ENCODE measurements at places on chromosomes 12 and 14.

DNA sequence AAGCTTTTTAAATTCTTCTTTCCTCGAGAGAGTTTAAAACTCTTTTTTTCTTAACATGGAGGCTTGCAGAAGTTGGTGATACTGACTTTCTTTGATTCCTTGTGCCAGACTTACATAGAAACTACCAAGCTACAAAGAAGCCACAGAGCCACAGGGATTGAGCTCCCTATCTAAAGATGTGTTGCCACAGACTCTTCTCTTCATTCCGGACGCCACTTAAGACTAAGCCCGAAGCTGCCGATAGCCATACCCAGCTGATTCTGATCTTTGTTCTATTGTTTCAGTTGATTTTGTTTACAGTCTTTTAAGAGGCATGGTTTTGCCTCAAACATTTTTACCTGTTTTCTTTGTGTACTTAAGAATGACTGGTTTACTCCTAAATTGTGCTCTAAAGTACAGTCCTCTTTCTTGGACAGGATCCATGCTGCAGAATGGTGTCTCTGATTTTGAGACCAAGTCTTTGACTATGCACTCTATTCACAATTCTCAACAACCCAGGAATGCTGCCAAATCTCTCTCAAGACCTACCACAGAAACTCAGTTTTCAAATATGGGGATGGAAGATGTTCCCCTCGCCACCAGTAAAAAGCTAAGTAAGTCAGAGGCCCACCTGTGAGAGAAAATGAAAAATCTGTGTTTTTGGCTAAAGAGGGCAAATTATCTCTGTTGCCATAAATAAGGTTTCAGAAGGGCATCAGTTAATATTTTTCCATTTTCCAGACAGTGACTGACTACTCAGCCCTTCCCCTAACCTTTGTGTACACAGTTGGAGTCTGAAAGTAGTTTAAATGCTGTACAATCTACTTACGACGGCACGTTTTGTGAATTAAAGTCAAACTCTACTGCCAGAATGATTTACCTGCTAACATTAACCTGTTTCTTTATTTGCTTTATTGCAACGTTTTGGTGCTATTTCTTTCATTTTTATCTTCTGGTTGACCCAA lies 42.1 kb upstream of the KCNH3 start:
- DNase-seq, result no peak

DNA sequence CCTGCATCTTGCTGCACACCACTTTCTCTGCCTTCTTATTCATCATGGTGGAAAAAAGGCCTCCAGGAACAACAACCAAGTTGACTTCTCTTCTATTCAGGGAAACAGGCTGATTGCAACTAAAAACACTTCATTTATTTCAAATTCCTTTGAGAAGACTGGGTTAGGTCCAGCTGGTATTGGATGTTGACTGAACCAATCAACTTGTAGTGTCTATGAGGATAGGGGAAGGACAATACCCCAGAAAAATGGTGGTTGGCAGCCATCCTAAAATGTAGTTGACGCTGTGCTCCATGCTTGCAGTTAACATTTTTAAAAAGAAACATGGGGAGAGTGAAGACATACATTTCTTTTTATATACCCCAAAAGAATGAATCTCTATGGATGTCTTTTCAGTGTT lies 34.4 kb upstream of the CRADD start:
- DNase-seq, result no peak

DNA sequence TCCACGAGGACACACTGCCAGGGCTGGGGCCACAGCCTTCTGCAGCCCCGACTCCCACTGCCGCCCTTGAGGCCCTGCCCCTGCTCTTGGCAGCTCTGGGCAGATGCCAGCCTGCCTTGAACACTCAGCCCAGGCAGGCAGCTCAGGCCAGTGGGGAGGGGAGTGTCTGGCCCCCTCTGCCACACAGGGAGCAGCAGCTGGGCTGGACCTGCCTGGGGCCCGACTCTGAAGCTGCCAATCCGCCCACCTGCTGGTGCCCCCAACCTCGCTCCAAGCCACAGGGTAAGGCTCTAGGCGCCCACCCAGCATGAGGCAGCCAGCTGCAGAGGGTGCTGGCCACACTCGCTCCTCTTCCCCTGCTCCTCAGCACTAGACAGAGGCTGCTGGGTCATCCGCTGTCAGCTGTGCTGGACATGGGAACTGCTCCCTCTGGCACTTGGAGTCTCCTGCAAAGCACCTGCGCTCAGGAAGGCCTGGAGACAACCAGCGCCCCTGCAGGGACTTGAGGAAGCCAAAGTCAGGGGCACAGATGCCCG lies 24.6 kb upstream of the NUDT14 start:
- DNase-seq, result peak; percentile 44

DNA sequence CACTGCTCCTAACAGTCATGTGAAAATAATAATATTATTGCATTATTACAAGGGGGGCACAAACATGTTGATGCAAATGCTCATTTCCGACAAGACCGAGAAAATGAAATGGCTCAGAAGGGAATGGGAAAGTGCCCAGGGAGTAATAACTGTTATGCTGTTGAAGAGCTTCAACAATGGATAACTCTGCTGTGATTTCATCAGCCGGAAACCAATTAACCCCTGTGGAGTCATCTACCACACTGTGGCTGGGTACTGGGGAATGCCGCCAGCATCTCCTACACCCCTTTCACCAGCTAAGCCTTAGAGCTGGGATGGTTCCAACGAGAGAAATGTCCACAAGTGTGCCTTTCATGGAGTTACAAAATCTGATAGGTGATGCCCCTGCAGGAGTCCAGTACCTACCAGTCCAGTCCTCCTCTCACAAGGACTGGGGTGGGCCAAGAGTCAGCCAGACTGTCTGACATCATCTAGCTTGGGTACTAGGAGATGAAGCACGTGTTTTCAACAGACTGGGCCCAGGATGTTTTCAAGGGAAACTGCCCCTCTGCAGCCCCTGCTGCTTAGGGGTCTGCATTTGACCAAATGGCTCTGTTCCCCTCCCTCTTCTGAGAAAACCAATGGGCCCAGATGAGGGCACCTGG lies 509.3 kb upstream of the CCDC196 start:
- DNase-seq, result no peak

DNA sequence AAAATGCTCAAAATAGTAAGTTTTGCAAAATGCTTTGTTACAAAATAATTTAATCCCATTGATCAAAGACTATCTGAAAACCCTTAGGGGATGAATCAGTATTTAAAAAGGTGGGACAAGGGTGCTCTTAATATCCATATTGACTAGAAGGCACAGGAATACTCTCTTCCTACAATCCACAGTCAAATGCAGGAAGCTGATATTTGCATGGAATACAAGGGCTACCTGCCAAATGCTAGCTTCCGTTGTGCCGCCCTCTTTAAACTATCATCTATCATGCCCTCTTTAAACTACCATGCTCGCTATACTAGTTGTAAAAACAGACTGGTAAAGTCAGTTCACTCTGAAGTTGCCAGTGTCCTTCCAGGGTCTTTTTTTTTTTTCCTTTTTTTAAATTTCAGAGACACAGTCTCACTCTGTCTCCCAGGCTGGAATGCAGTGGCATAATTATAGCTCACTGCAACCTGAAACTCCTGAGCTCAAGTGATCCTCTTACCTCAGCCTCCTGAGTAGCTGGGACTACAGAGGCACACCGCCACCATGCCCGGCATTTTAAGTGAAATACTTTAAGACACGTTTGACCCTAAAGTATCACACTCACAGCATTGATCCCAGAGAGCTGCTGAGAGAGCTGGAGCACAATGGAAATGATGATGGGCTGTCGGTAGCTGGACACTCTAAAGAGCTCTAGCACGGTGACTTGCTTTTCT lies 6.7 kb downstream of the SLC2A3 start:
- no peak for DNase-seq

DNA sequence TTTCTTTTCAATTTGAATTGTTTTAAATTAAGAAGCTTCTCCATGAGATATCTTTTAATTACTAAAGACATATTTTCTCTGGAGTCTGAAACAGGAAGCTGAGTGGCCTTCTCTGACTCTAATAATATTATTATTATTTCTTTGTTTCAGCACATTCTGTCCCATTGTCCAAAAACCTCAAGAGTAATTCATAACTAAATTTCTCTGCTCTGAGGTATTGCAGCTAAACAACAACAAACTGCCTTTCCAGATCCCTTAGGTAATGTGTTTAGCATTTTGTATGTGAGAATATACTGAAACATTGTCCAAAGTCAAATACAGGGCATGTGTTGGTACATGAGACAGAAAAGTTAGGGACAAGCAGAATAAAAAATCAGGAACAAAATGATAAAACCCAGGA lies 199.0 kb upstream of the FAR2 start:
- no peak for DNase-seq

DNA sequence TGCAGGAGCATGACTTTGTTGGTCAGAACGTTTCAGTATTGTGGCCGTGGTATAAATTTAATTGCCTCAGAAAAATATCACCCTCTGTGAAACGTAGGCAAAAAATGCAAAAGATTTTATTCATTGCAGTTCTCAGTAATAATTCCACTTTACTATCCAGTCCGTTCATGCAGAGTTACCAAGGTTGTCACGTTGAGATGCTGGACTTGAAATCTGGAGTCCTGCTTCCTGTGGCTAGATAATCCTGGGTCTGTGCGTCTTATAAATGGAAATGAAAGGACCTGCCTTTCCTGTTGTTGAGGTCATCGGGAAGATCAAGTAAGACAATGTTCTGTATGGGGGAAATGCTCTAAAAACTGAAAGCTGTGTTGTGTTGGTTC lies 1.3 kb upstream of the AVPR1A start:
- no peak for DNase-seq

DNA sequence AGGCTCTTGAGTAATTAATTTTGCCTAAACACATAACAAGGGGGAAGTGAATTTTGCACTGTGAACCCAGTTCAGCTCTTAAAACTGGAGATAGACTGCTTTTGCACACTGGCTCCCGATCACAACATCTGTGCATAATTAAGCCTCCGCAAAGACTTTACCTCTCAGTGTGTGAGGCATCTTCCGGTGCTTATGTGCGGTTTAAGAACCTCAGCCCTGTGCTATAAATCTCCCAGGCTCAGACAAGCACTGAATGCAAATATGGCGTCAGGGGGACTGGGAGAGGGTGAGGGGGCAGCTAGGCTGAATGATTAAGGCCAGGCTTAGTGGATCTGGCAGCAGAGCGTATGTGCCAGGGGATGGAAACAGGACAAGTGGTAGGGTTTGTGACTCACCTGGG lies 103.3 kb downstream of the ADCK1 start:
- peak; percentile 35 for DNase-seq

GRCh38 chr14:23153851-23154796 lies 29.3 kb downstream of the SLC7A8 start:
- peak; percentile 96 for DNase-seq

GRCh38 chr12:24972078-24972477 lies 23.2 kb upstream of the BCAT1 start:
- no peak for DNase-seq

DNA sequence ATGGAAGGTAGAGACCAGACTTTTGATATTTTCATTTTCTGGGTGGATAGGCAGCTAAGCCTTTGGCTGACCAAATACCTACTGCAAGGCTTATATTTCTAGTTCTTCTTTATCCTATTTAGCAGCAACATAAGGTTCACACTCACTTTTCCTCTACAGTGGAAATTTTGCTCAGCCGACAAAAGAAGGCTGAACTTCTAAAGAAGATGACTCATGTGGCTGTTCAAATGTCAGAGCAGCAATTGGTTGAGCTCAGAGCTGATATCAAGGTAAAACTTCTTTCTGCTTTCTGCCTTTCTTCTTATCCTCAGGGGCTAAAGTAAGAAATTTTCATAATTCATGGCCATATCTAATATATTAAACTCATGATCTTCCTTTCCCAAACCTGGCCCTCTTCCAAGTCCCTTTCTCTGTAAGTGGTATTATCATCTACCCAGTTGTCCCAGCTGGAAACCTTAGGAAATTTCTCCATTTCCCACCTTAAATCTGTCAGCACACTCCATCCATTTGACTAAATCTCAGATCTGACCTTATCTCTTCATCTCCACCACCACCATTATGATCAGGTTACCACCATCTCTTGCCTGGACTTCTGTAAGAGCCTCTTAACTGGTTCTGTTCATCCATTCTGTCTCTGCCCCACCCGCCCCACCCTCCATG lies 19.8 kb upstream of the KCNH3 start:
- DNase-seq, result peak; percentile 71

- no peak for DNase-seq
Observed at GRCh38 chr12:13602172-13602571, 379.2 kb downstream of the GRIN2B start.

DNA sequence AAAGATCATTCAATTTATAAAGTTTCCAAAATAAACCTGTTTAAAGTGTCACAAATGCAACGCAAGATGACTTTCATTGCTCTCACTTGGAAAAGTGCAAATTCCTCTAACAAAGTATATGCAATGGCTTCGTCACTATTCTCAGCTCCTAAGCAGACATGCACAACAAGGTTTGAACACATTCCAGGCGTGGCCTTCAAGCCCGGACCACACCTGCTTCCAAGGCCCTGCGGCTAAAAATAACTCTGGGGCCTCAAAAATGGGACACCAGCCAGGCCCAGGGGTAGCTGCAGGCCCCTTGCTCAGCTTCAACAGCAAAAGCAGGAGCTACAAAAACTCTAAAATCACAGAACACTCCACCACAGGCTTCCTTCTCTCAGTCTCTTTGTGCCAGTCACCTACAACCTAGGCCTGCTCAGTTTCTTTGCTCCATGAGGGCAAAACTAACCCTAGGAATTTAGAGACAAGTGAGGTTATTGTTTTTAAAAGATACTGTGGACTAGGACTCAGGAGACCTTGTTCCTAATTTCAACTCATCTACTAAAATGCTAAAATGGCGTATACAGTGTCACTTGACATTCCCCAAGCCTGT lies 29.3 kb downstream of the DUSP16 start:
- DNase-seq, result no peak

GRCh38 chr12:18141048-18141982 lies 51.3 kb upstream of the RERGL start:
- peak; percentile 66 for DNase-seq

- DNase-seq, result no peak
Observed at GRCh38 chr14:85293612-85294234, 236.2 kb upstream of the FLRT2 start.

DNA sequence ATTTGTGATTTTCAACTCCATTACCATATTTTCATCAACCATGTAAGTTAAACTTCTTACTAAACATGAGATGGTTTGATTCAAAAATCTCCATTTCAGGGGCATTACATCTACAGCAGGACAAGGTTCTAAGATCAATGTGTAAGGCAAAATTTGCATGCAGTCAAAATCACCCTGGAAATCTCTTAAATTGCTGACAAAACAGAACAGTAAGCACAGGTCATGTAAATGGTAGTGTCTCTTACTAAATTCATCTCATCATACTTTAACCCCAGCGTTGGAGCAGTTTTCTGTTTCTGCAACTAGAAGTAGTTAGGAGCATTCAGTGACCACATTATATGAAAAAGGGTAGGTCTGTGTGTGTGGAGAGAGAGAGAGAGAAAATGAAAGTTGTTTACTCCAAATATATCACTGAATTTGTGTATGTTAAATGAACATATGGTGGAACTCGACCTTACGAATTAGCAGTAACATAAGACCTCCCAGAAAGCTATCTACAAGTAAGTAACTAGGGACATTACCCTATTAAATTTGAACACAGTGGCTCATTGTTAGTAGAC lies 227.5 kb downstream of the SSPN start:
- no peak for DNase-seq

DNA sequence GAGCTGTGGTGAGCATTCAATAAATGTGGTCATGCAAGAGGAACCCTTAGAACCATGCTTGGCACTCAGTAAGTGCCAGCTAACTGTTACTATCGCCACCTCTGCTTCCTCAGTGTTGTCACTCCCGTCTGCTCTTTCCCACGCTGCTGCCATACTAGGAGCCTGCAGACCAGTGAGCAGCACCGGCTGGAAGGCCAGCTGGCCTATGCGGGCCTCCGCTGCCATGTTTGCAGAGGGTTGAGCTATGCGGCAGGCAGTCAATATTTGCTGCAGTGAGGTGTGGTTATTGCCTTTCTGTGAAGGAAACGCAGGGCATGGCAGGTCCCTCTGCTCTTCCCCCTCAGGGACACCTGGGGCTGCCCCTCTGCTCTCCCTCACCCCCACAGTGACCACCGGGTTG lies 13.0 kb downstream of the KMT5A start:
- DNase-seq, result no peak

All from foreskin fibroblast (primary cell).